ENCODE measurements at places on chromosomes 16 and 17.

DNA sequence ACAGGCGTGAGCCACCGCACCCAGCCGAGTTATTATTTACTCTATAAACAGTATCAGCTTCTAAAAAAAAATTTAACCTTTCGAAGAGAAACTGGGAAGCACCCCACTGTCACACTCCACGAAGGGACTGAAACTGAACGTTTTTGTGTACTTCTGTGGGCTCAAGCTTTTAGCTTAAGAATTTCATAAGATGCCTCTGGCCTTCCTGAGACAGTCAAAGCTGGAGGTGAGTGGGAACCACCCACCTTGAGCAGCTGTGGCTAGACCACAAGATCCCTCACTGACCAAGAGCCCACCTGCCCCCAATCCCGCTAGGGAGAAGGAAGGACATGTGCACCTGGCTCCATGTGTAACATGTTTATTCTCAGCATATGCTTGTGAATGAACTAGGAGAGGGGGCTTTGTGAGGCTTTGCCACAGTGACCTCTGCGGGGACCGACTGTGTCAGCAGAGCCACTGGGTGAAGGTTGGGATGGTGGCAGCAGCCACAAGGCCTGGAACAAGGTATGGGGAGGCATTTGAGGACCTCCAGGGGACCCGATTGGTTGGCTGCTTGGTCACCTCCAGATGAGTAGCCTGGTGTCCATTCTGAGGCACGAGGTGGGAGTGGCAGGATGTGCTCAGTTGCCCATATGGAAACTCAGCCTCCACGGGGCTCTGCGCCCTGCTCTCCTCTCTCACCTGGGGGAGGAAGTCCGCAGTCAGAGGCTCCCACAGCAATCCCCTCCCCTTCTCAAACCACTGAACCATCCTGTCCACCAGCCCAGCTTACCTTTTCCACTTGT lies 4.8 kb downstream of the DPEP3 start:
- DNase-seq, result no peak

GRCh38 chr17:29612094-29612403 lies 10.7 kb downstream of the CORO6 start:
- no peak for DNase-seq

GRCh38 chr16:68202091-68202519 lies 33.8 kb downstream of the ESRP2 start:
- no peak for DNase-seq

DNA sequence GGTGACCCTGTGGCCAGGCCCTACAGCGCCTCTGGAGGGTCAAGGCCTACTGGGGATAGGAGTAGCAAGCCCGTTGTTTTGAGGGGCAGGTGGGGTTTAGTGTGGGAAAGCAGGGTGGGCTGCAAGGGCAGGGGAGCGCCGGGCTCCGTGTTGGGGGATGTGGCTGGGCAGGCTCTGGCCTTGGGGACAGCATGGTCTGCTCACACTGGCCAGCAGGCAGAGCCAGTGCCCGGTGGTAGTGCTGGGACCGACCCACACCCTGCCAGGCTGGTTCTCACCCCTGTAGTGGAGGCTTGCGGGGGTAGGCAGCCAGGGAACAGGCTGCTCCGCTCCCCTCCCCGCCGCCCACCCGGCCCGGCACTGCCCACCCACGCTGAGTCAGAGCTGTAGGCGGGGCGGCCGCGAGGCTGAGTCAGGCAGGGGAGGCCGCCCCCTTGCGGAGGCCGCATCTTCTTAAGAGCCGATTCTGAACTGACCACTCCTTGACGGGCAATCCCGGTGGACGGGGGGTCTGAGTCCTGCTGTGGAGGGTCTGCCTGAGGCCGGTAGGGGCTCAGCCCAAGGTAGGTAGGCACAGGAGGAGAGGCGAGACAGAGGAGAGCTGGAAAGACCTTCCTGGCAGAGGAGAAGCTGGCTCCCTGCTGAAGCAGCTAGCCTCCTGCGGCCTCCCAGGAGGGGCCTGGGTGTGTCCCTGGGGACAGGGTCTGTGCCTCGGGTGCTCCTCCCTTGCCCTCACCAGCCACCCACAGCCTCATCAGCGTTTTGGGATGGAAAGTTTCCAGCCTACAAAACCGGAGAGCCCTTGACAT lies 62.4 kb downstream of the BAIAP2 start:
- DNase-seq, result peak; percentile 59

- DNase-seq, result peak; percentile 49
Measured at GRCh38 chr17:76382803-76383545, 1.4 kb upstream of the SPHK1 start.

- no peak for DNase-seq
Measured at GRCh38 chr17:82338858-82339633, 5.5 kb upstream of the SECTM1 start.

- no peak for DNase-seq
Measured at GRCh38 chr16:75019007-75019406, 20.2 kb downstream of the ZNRF1 start.

- no peak for DNase-seq
Measured at GRCh38 chr16:7422036-7422888, 89.6 kb downstream of the RBFOX1 start.

Data from activated gamma-delta T cell treated with Interleukin-2 at 50 U/mL for 16 hours (primary cell).